Mucosa of descending colon (tissue), 3 donors: ENCODE measurements at places on chromosomes 16 and 17. TPM values are rescaled to one million over a fixed set of nuclear protein-coding genes. Genes with fewer than 3 reads are reported as not detected.

Gene ZFP3
- 10.8 TPM for total RNA-seq

Gene CDH5
- total RNA-seq, result 5.5 TPM

Gene RNF151
- total RNA-seq, result not detected

Gene ZP2
- total RNA-seq, result not detected

Gene NOL3
- 32.0 TPM for total RNA-seq

Gene ETV4
- 0.70 TPM for total RNA-seq

Gene ATP2A1
- total RNA-seq, result 1.7 TPM

Gene TMEM170A
- 46.7 TPM for total RNA-seq

Gene RBL2
- 55.0 TPM for total RNA-seq

Gene TMEM107
- 19.1 TPM for total RNA-seq

Gene SULT1A4
- 43.2 TPM for total RNA-seq

Gene KRTAP4-9
- not detected for total RNA-seq

Gene KRTAP17-1
- total RNA-seq, result not detected

Gene ZNF174
- total RNA-seq, result 14.5 TPM

Gene NACA2
- not detected for total RNA-seq

Gene ANKRD40
- total RNA-seq, result 26.8 TPM

Gene ARL16
- total RNA-seq, result 27.6 TPM

Gene PSMC5
- total RNA-seq, result 96.4 TPM

Gene TOB1
- total RNA-seq, result 120 TPM

Gene KIFC3
- total RNA-seq, result 17.2 TPM

Gene PIGQ
- total RNA-seq, result 37.8 TPM

Gene SGCA
- 6.8 TPM for total RNA-seq

Gene MIF4GD
- 21.4 TPM for total RNA-seq

Gene KIF2B
- not detected for total RNA-seq

Gene DLX3
- total RNA-seq, result 0.22 TPM

Gene RASL10B
- not detected for total RNA-seq

Gene SEZ6L2
- total RNA-seq, result 6.1 TPM

Gene KRT14
- total RNA-seq, result not detected

Gene DRC7
- total RNA-seq, result not detected

Gene MYH2
- total RNA-seq, result not detected

Gene WSCD1
- total RNA-seq, result 45.8 TPM

Gene ZNF423
- 6.7 TPM for total RNA-seq

Gene SSTR5
- not detected for total RNA-seq

Gene DNAI2
- not detected for total RNA-seq

Gene ZNF205
- 10.2 TPM for total RNA-seq

Gene HSD11B2
- 322 TPM for total RNA-seq
